ENCODE measurements at places on chromosomes 2 and 18. TPM values are rescaled to one million over a fixed set of nuclear protein-coding genes. Genes with fewer than 3 reads are reported as not detected.

DNA sequence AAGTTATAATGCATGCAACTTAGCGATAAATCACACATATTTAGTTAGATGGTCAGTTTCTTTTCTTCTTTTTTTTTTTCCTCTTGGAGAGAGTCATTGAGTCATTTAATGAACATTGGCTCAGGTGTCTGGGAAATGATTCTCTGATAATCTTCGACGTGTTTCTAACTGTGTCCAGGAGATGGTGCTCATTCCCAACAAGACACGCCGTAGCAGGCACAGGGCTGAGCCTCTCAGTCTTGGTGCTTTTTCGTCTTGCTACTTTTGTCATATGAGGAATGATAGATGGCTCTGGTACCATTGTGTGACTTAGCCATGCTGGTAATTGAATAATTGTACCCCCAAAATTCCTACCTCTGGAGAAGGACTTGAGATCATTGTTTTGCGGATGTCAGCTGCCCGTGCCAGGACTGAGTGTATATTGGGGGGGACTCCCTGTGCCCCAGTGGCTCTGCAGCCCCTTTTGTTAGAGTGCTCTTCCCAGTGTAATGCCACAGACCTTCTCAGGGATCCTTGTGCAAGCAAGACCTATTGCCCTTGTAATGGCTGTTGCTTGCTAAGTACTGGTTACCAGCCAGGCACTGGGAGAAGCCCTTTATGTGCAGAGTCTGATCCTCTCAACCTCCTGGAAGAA lies 107.6 kb upstream of the CYRIA start:
- no peak for DNase-seq

DNA sequence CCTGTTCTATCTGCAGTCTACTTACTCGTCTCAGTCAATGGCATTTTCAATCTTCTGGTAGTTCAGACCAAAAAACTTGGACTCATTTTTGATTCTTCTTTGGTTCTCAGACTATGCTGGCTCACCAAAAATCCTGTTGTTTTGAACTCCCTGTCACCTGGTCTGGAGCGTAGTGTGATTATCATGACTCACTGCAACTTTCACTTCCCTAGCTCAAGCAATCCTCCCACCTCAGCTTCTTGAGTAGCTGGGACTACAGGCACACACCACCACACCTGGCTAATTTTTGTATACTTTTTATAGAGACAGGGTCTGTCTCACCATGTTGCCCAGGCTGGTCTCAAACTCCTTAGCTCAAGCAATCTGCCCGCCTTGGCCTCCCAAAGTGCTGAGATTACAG lies 163.3 kb upstream of the CDH7 start:
- no peak for DNase-seq

DNA sequence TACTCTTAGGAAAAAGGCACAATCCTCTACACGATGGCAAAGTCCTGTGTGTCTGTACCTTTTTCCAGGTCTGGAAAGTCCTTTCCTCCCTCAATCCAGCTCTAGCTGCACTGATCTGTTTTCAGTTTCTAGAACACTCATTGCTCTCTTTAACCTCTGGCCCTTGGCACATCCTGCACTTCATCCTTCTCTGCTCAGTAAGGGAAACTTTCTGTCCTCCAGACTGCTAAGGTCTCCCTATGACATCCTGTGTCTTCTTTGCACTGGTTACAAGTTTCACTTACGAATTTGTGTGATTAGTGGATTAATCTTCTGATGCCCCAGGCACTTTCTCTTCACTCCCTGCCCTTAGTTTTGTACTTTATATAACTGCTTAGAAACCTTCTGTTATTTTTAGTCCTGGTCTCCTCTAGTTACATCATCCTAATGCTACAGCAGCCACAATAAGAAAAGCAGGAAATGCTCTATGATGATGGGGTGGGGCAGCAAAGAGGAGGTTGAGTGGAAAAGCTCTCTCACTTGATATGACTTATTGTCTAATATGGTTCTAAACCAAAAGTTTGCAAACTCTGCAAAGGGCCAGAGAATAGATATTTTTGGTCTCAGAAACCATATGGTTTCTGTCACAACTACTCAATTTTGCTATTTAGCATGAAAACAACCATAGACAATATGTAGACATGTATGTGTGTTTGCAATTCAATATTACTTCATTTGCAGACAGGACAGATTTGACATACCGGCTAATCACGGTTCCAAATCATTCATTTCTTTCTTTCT lies 568.2 kb downstream of the THSD7B start:
- no peak for DNase-seq

DNA sequence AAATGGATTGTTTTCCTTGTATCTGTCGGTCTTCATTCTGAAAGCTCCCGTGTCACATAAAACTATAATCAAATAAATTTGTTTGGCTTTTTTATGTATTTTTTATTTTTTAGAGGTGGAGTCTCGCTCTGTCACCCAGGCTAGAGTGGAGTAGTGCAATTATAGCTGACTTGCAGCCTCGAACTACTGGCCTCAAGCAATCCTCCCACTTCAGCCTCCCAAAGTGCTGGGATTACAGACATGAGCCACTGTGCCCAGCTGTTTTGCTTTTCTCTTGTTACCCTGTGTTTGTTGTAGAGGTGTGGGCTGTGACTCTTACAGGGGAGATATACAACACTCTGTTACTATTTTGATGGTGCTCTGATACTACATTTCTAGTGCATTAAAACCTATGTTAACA lies 2.2 kb downstream of the GALM start:
- no peak for DNase-seq

DNA sequence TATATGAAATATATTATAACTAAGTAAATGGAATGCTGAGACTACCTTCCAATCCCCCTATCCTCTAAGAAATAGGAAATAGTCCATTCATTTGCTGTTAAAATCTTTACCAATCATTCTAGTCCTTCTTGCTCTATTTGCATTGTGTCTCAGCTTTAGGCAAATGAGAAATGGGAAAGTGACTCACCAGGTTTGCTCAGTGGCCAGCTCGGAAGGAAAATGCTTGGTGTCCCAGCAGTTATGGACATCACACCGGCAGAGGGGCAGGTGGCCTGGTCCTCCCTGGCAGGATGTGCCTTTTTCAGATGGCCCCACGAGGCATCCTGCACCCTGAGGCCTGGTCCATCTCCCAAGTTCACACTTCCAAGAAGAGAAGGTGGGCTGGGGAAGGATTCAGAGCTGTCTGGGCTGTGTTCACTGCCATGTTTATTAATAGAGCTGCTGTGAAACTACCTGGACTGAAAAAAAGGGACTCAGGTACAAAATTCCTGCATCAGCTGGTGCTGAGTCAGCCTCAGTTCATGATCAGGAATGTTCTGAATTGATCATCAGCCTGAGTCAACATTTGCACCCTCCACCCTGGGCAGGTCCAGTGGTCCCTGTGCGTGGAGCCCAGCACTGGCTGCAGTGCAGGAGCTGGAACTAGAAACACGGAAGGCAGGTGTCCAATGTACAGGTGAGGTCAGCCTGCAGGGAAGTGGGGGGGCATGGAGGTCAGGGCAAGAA lies 60.1 kb upstream of the ARL4C start:
- no peak for DNase-seq

DNA sequence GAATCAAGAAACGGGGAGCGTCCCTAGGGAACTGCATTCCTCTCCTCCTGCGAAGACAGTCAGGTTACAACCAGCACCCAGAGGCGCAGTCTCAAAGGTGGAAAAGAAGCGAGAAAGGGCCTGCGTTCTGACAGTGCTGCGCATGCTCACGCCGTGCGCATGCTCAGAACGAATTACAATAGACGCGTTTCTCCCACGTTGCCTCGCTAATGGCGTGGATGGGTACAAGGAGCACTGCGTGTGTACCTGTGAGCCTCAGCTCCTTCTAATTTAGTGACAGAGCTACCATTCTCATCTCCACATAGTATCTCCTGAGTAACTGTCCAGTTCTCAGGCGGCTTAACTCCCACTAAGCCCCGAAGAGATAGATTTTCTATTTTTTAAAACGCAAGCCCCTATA lies 448.8 kb downstream of the TXNL1 start:
- no peak for DNase-seq

DNA sequence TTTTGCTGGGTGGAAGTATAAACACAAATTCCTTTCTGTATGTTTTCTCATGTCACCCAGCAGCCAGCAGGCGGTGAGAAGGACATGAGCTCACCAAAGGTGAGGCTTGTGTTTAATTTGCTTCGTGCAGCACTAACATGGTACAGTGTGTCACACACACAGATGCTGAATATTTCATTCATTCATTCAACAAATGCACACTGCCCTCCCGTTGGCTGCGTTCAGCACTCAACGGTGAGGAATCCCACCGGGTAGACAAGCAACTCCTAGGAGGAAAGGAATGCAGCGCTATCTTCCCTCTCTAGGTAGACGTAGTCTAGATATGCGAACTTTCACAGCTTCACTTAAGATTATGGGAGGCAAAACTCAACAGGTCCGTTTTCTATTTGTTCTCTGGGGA lies 85.1 kb downstream of the LONRF2 start:
- DNase-seq: no peak

- DNase-seq: no peak
Observed at GRCh38 chr2:110977403-110977802, 143.3 kb upstream of the BCL2L11 start.

GRCh38 chr18:59033359-59033758 lies 106.3 kb upstream of the SEC11C start:
- no peak for DNase-seq

GRCh38 chr2:108217211-108217610 lies 22.6 kb upstream of the SULT1C3 start:
- DNase-seq: no peak

DNA sequence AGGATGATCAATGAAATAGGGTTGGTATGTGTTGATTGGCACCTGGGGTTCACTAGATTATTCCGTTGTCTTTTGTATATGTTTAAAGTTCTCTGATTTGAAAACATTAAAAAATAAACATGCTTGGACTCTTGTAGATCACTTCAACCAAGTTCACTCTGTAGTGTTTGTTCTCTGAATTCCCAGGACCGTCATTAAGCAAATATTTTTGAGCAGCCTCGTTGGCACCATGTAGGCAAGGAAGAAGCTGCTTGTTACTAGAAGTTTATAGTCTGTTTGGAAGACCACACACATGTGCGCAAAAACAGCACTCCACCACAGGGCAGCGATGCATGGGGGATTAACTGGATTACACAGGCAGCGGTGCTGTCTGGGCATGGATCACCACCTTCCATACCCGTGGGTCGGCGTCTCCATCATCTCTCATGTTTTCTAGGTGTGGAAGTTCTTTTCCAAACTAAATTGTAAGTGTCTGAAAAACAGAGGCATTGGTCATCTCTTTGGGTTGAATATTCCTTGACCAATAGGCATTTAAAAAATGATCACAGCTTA lies 212.2 kb downstream of the FHOD3 start:
- no peak for DNase-seq

DNA sequence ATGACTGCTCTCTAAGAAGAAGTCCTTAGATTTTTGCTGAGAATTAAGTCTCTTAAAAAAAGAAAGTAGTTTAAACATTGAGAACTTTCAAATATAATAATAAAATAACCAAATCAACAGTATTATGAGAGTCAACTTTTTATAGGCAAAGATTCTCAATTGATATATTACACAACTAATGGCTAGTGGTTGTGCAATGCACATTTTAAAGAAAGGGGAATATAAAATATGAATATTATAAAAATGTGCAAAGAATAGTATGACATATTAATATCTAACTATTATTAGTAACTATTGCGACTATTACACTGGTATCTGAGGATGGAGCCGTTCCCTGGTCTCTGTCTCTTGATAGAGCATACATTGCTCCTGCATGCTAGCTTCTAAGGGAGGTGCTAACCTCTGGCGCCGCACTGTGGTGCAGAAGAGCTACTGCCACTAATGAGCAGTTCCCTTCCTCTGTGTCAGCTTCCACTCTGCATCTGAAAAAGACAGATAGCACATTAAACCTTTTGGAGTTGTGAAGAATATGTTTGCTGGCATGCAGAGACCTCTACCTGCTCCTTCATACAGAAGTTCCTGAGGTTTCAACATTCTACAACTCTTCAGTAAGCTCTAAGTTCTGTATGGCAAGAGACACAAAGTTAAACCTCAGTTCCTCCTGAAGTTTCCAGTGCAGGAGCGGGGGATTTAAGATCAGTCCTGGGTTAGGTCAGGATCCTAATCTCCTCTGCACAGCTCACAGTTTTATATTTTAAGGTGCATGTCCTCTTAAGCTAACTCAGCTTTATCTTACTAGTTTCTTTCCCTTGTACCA lies 3.5 kb upstream of the SLC9A2 start:
- peak; percentile 40 for DNase-seq

DNA sequence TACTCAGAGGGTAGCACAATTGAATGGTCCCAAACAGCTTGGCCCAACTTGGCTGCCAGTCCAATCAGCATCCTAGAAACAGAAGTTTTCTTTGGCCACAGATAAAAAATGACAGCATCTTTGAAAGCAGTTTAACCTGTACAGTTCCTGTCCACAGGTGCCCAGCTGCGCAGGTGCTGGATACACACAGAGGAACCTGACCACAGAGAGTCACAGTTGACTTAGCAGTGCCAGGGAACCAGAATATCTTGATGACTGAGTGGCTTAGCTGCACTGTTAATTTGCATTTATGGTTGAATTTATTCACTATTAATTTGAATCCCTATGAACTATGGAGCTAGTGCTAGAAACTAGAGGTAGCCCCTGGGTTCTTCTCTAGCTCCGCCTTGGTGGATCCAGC lies 93.7 kb downstream of the TPGS2 start:
- DNase-seq: no peak

- DNase-seq: no peak
Observed at GRCh38 chr18:24002479-24002878, 12.1 kb upstream of the TTC39C start.

DNA sequence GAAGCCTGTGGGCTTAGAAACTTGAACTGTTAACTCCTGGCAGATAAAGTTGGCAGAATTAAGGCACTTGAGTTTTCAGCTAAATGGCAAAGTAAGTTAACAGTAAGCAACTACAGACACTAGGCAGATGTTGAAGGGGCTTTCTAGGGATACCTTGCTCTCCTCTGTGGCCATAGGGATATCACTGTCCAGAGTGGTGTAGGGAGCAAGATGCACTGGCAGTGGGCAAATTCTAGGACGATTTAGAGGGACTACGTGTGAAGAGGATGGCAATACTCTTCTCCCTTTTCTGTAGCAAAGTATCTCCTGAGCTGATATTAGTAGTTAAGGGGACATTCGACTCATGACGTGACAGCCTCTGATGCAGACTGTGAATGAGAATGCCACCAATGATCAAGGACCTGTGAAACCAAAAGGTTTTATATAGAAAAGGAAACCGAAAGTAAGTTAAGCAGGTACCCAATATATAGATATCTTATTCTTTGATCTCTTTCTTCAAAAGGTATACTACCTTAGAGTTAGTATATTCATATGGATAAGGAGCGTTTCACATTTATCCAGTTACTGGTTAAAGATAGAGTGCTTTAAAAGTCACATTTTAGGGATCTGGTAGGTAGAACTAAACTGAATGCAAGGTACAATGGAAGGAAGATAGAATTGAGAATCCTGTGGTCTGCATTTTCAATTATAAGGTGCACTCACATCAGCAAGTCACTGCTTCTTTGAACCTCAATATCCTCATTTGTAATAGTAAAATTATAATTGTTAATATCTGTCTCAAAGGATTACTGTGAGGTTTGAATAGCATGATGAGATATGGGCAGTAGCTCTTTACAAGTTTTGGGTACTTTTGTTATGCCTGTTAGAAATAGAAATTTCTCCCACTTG lies 106.4 kb downstream of the KCNH7 start:
- no peak for DNase-seq

GRCh38 chr18:68431111-68431921 lies 283.6 kb downstream of the TMX3 start:
- DNase-seq: no peak

- DNase-seq: no peak
Observed at GRCh38 chr2:127585270-127585807, 49.9 kb downstream of the MYO7B start.

The IL1R1 gene
- total RNA-seq: 51.9 TPM

The PDE1A gene
- total RNA-seq: 27.8 TPM

The SULT6B1 gene
- not detected for total RNA-seq

The NYAP2 gene
- 0.06 TPM for total RNA-seq

The AQP12B gene
- not detected for total RNA-seq

The IL1RN gene
- 32.4 TPM for total RNA-seq

The MEP1B gene
- total RNA-seq: 0.78 TPM
